ENCODE measurements at places on chromosomes 3 and 15.
A peak's percentile ranks its signal among the peaks of the same experiment; 100 is the strongest.

DNA sequence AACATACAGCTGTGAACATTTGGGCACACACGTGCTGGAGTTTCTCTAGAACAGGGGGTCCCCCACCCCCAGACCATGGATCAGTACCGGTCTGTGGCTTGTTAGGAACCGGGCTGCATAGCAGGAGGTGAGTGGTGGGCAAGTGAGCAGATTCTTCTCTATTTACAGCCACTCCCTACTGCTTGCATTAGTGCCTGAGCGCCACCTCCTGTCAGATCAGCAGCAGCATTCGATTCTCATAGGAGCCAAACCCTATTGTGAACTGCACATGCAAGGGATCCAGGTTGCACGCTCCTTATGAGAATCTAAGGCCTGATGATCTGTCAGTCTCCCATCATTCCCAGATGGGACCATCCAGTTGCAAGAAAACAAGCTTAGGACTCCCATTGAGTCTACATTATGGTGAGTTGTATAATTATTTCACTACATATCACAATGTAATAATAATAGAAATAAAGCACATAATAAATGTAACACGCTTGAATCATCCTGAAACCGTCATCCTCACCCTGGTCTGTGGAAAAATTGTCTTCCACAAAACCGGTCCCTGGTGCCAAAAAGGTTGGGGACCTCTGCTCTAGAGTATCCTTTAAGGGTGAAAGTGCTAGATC lies 25.8 kb downstream of the CHRM5 start:
- peak; percentile 41 for DNase-seq

DNA sequence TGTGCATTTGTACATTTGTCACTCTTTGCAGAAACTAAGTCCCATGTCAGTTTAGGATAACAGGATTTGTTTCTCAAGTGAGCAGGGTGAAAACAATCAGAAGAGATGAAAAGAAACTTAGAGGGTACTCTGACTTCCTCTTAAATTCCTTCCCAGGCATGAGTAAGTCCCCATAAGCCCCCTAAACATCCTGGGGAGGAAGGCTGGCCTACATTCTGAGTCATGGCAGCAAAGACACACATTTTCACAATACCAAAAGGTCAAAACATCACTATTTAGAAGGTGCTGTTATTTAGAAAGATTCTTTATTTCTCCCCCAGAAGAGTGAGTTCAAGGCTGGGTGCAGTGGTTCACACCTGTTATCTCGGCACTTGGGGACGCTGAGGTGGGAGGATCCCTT lies 7.6 kb upstream of the FOXP1 start:
- no peak for DNase-seq

- DNase-seq, result no peak
These were observed 243.2 kb downstream of the NSUN3 start for GRCh38 chr3:94305835-94306611.

- peak; percentile 0 for DNase-seq
These were observed 135.6 kb upstream of the SUCLG2 start for GRCh38 chr3:67790043-67790442.

GRCh38 chr15:25775317-25775912 lies 87.7 kb downstream of the ATP10A start:
- DNase-seq, result no peak

Data from NCI-H2171 treated with DMSO at 0.1 percent for 48 hours (cell line).